ENCODE measurements at places on chromosomes 5 and 9. TPM values are rescaled to one million over a fixed set of nuclear protein-coding genes. Genes with fewer than 3 reads are reported as not detected.

PCDHAC2 gene
- 19.0 TPM for total RNA-seq

DNA sequence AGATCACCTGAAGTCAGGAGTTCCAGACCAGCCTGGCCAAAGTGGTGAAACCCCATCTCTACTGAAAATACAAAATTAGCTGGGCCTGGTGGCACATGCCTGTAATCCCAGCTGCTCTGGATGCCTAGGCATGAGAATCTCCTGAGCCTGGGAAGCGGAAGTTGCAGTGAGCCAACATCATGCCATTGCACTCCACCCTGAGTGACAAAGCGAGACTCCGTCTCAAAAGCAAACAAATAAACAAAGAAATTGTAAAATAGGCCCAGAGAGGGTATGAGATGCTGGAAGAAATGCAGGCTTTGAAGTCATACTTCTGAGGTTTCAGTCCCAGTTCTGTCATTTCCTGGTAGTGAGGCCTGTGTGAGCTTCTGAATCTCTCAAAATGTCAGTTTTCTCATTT is 5.3 kb upstream of the ARHGEF37 start:
- H3K4me1 ChIP-seq, result peaks cover 9% of the 10 kb centered on the region
- no peak for DNase-seq
- no peaks in the 10 kb centered on the region for H3K36me3 ChIP-seq
- H3K4me3 ChIP-seq, result no peak overlapping the region
- no peak overlapping the region for H3K27ac ChIP-seq
- H3K27me3 ChIP-seq, result no peaks in the 10 kb centered on the region

DEPDC1B gene
- total RNA-seq, result 0.17 TPM

FAM221B gene
- not detected for total RNA-seq

OBP2B gene
- total RNA-seq, result not detected

GRCh38 chr5:12073426-12073825 is 169.2 kb upstream of the CTNND2 start:
- no peaks in the 10 kb centered on the region for H3K36me3 ChIP-seq
- no peaks in the 10 kb centered on the region for H3K4me1 ChIP-seq
- no peaks in the 10 kb centered on the region for H3K27me3 ChIP-seq

DNA sequence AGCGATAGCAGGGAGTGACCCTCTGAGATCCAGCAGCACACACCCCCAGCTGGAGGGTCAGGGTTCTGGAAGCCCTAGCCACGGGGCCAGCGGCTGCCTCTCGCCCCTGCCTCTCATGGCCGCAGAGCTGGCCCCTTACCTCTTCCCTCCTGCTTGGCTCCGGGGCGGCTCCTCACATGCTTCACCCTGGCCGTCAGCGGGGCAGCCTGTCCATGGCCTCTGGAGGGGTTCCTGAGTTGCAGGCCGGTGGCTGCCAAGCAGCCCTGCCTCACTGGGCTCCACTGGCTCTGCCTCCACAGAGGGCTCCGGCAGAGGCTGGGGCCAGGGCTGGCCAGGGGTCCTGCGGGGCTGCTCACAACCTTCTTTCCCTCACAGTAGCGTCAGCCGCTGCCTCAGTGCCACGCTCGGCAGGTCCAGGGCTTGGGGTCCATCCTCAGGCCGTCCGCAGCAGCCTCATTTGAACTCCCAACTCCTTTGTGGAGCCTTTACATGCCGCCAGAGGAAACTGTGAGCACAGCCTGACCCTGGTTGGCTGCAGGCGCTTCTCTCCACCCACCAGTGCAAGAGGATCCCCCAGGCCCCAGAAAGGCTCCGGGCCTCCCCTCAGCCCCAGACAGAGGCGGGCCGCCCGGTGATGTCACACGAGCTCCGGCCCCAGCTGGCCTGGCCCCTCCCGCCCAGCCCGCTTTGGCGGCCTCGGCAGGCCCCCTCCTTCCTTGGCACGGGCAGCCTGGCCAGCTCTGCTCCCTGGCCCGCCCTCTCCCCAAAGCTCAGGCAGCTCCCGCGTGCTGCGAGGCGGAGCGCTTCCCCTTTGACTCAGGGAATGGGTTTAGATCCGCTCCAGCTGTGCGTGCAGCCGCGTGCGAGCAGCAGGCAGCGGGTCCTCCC is at the start of gene ANGPTL2:
Gene ANGPTL2 (minus strand): TSS at position 460 of the 888 bp plus-strand sequence. CDS start 13,904 bp downstream, outside the sequence.
- peak within 1 kb of the TSS; percentile 94 for H3K27ac ChIP-seq
- peak within 1 kb of the TSS; percentile 61 for H3K4me3 ChIP-seq
- peak; percentile 95 for DNase-seq
- no peaks in the 10 kb centered on the region for H3K36me3 ChIP-seq
- H3K27me3 ChIP-seq, result no peaks in the 10 kb centered on the region

DNA sequence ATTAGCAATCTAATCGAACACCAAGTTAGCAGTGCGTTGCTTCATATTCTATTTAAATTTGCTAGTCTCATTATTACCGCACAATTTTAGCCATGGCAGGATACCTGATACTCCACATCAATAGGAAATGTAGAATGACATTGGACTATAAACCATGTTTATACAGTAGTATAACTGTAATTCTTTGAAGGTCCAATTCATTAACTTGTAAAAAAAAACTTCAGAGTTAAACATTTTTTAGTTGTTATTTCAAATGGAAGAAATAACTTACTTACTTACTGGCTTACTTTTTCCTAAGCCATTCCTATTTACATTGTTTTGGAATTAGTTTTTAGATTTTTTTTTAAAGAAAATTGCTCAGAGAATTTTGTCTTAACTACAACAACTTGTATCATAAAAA is 35.4 kb upstream of the ACOT12 start:
- H3K27ac ChIP-seq, result no peak overlapping the region
- DNase-seq, result no peak
- no peak overlapping the region for H3K4me3 ChIP-seq
- H3K27me3 ChIP-seq, result no peaks in the 10 kb centered on the region
- peaks cover 15% of the 10 kb centered on the region for H3K4me1 ChIP-seq

DNA sequence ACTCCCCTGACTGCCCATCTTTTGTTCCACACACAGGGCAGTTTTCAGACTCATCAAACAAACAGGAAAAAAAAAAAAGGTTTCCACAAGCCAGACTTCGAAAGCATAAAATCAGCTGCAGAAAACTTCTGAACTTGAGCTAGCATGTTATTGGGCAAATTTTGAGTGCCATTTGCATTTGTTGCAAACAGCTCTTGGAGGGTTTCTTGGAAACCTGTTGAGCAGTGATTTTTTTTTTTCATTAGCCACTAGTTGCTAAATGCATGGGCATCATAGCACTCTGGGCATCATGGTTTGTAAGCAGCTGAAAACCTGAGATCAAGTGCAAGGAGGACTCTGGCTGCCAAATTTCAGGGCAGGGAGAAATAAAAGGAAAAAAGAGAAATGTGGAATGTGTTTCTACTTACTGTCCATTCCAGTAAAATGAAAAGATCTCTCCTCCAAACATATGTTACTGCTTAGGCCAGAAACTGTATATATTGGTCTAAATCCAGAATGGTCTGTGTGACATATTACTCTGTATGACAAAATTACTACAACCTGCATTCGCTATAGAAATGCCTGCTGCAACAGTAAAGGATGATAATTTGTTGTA is 85.2 kb upstream of the SMIM23 start:
- H3K27me3 ChIP-seq, result no peaks in the 10 kb centered on the region
- no peaks in the 10 kb centered on the region for H3K36me3 ChIP-seq
- H3K4me3 ChIP-seq, result no peak overlapping the region
- H3K4me1 ChIP-seq, result no peaks in the 10 kb centered on the region

KIF24 gene
- total RNA-seq, result 0.42 TPM

GADD45G gene
- 136 TPM for total RNA-seq

- peaks cover 76% of the 10 kb centered on the region for H3K4me1 ChIP-seq
- no peaks in the 10 kb centered on the region for H3K36me3 ChIP-seq
- no peak overlapping the region for H3K27ac ChIP-seq
Measured at GRCh38 chr5:180052211-180052818, 19.2 kb downstream of the RNF130 start.

GRCh38 chr5:167230414-167230813 is 1061.0 kb upstream of the WWC1 start:
- H3K36me3 ChIP-seq, result no peaks in the 10 kb centered on the region
- no peaks in the 10 kb centered on the region for H3K4me1 ChIP-seq
- no peaks in the 10 kb centered on the region for H3K27me3 ChIP-seq

DNA sequence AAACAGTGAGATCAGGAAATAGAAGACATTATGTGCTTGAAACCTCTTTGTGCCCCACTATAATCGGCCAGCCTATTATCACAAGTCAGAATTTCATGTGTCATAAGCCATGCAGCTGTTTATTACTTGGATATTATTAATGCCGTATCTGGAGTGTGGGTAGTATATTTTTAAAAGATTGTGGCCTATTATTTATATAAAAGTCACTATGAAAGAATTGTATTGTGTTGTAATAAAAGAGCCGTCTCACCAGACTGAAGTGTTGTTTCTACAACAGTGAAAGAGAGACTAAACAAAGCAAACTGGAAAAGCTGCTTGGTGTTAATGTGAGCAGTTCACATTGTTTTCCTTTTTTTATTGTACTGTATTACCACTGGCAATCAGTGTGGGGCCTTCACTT is 449.1 kb downstream of the PSAT1 start:
- no peaks in the 10 kb centered on the region for H3K27me3 ChIP-seq
- no peak for DNase-seq
- no peak overlapping the region for H3K27ac ChIP-seq
- no peak overlapping the region for H3K4me3 ChIP-seq

DNA sequence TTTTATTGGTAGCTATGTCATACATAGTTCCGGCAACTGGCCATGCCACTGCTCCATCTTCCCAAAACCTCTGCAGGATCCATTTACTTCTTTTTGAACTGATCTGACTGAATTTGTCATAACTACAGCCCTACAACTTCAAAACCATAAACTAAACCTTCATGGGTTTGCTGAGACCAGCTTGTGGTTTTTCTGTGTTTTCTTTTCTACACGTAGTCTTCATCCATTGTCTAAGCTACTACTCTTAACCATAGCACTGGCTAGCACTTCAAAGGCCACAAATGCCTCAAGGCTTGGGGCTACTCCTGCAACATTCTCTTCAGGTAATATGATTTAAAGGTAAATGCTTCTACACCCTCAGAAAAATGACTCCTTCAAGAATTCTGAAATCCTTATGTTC is 9.0 kb upstream of the KIF2A start:
- H3K27me3 ChIP-seq, result no peaks in the 10 kb centered on the region
- H3K4me3 ChIP-seq, result no peak overlapping the region
- H3K36me3 ChIP-seq, result no peaks in the 10 kb centered on the region
- no peak for DNase-seq
- no peaks in the 10 kb centered on the region for H3K4me1 ChIP-seq

DNA sequence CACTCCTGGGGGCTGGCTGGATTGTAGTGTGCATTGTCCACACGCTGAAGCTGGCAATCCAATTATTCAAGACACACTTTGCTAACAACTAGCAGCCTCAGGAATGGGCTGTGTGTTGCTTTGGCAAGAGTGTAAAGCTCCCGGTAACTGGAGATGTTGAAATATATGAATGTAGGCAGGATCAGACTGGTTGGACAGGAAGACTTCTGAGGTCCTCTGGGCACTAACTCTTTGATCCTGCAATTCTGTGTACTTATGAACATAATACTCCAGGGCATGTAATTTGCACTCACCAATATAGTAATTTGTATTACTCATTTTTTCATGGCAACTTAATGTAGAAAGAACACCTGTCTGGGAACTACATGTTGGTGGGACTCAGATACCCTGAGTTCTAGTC is 106.7 kb upstream of the SLC28A3 start:
- no peak overlapping the region for H3K27ac ChIP-seq
- peaks cover 16% of the 10 kb centered on the region for H3K27me3 ChIP-seq
- H3K4me3 ChIP-seq, result no peak overlapping the region
- no peaks in the 10 kb centered on the region for H3K4me1 ChIP-seq

FBXO38 gene
- 29.5 TPM for total RNA-seq
